ENCODE measurements at places on chromosomes 2 and 18. TPM values are rescaled to one million over a fixed set of nuclear protein-coding genes. Genes with fewer than 3 reads are reported as not detected.

DNA sequence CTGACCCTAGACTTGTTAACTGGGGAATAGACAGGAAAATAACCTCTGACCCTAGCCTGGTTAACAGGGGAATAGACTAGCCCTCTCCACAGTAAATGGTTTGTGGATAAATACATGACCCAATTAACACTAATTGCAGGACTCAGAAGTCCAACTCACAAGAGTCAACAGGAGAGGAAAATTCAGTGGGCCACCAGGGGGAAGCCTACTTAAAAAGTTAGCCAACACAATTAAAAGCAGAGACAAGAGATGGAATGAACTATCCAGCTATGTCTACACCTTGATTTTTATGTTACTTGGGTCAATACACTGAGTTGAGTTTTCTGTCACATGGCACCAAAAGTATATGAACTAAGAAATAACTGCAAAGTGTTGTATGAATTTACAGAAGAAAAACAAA, 158.8 kb upstream of the SLC39A10 start:
- DNase-seq, result no peak
- no peak overlapping the region for H3K27ac ChIP-seq
- H3K36me3 ChIP-seq, result no peaks in the 10 kb centered on the region
- no peak overlapping the region for H3K4me3 ChIP-seq
- H3K27me3 ChIP-seq, result no peaks in the 10 kb centered on the region

DNA sequence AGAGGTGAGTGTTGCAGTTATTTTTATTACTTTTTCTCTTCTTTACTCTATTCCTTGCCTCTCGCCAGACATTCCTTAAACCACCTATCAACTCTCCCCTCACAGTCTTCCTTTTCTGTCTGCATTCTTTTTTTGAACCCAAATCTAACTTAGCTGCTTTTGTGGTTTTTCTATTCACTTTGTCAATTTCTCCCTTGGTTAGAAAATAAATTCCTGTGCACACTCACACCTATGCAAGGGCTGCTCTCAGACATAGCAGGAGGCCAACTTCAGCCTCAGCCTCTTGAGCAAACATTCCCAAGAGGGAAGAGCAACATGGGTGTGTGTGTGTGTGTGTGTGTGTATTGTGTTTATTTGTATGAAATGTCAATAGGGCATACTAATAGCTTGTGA, 808.6 kb downstream of the RNF144A start:
- H3K4me3 ChIP-seq, result no peak overlapping the region
- no peaks in the 10 kb centered on the region for H3K4me1 ChIP-seq
- H3K27ac ChIP-seq, result no peak overlapping the region
- no peaks in the 10 kb centered on the region for H3K27me3 ChIP-seq
- H3K36me3 ChIP-seq, result no peaks in the 10 kb centered on the region
- no peak for DNase-seq

CCBE1 gene
- 0.32 TPM for total RNA-seq

GRCh38 chr2:45002686-45003085, 6.6 kb downstream of the SIX2 start:
- H3K36me3 ChIP-seq, result peaks cover 8% of the 10 kb centered on the region
- no peak overlapping the region for H3K27ac ChIP-seq
- H3K4me3 ChIP-seq, result no peak overlapping the region
- no peak for DNase-seq
- H3K4me1 ChIP-seq, result peaks cover 3% of the 10 kb centered on the region

GRCh38 chr18:3524706-3525105, 74.7 kb downstream of the TGIF1 start:
- no peak overlapping the region for H3K4me3 ChIP-seq
- H3K27me3 ChIP-seq, result no peaks in the 10 kb centered on the region
- H3K27ac ChIP-seq, result no peak overlapping the region
- no peaks in the 10 kb centered on the region for H3K4me1 ChIP-seq
- no peak for DNase-seq
- H3K36me3 ChIP-seq, result no peaks in the 10 kb centered on the region

DNA sequence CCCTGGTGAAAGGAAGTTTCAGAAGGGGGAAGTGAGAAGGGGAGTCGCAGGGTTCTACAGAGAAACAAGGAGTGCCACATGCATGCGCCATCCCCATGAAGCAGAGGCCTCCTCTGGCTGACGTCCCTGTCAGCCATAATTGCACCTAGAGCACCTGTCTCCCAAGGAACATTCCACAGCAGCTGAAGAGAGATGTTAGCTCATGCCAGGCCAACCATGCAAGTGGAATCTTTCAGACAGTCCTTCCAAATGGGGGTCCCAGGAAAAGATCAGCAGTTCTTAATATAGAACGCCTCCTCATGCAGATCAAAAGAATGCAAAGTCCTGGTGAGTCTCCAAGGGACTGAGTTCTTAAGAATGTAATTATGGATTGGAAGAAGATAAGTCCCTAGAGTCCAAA, 29.6 kb downstream of the MRO start:
- H3K4me3 ChIP-seq, result no peak overlapping the region
- no peaks in the 10 kb centered on the region for H3K4me1 ChIP-seq
- no peak for DNase-seq
- no peaks in the 10 kb centered on the region for H3K27me3 ChIP-seq

GRCh38 chr2:113854970-113855740, 34.7 kb upstream of the ACTR3 start:
- no peak overlapping the region for H3K27ac ChIP-seq
- no peaks in the 10 kb centered on the region for H3K27me3 ChIP-seq
- DNase-seq, result no peak
- no peaks in the 10 kb centered on the region for H3K4me1 ChIP-seq
- no peak overlapping the region for H3K4me3 ChIP-seq

- no peak overlapping the region for H3K4me3 ChIP-seq
- H3K27me3 ChIP-seq, result no peaks in the 10 kb centered on the region
- H3K27ac ChIP-seq, result no peak overlapping the region
- no peaks in the 10 kb centered on the region for H3K36me3 ChIP-seq
Measured at GRCh38 chr2:235988271-235989015, 179.7 kb downstream of the GBX2 start.

DNA sequence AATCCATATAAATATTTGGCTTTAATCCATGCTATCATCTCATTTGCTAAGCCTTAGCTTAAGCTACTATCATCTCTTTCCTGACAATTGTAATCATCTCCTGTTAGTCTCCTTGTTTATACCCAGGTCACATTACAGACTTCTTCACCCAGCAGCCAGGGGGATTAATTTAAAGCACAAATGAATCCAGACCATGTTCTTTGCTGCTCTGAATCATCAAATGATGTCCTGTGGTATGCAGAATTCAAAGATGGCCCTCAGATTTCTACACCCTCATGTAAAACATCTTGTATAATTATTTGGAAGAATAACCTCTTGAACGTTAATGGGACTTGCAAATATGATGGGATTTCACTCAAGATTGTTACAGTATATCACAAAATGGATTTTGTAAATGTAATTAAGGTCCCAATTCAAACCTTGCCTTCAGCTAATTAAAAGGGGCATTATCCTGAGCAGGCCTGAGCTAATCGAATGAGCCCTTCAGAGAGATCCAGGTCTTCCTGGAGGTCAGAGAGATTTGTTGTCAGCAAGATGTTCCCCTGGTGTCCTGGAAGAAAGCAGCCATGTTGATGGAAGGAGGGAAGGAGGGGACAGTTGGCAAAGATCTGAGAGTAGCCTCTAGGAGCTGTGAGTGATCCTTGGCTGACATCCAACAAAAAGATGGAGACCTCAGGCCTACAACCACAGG, 241.1 kb upstream of the MMADHC start:
- no peaks in the 10 kb centered on the region for H3K36me3 ChIP-seq
- no peaks in the 10 kb centered on the region for H3K27me3 ChIP-seq
- H3K27ac ChIP-seq, result no peak overlapping the region
- no peak for DNase-seq

DNA sequence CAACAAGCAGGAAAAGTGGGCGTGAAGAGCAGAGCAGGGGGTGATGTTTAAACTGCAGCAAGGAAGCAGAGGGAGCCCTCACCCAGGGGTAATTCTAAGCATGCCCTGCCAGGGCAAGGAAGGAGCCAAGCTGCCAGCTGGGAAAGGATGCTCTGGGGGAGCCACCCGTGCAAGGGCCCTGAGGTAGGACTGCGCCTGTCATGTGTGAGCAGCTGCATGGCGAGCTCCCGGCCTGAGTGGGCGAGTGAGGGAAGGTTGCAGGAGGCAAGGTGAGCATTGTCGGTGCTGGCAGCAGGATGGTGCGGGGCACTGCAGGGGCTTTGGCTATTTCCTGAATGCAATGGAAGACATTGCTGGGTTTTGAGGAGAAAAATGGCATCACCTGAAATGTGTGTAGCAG, 107.2 kb downstream of the COPS8 start:
- no peaks in the 10 kb centered on the region for H3K27me3 ChIP-seq
- H3K4me1 ChIP-seq, result no peaks in the 10 kb centered on the region
- no peak overlapping the region for H3K27ac ChIP-seq
- DNase-seq, result no peak
- H3K4me3 ChIP-seq, result no peak overlapping the region

POU3F3 gene
- total RNA-seq, result 0.21 TPM

DNA sequence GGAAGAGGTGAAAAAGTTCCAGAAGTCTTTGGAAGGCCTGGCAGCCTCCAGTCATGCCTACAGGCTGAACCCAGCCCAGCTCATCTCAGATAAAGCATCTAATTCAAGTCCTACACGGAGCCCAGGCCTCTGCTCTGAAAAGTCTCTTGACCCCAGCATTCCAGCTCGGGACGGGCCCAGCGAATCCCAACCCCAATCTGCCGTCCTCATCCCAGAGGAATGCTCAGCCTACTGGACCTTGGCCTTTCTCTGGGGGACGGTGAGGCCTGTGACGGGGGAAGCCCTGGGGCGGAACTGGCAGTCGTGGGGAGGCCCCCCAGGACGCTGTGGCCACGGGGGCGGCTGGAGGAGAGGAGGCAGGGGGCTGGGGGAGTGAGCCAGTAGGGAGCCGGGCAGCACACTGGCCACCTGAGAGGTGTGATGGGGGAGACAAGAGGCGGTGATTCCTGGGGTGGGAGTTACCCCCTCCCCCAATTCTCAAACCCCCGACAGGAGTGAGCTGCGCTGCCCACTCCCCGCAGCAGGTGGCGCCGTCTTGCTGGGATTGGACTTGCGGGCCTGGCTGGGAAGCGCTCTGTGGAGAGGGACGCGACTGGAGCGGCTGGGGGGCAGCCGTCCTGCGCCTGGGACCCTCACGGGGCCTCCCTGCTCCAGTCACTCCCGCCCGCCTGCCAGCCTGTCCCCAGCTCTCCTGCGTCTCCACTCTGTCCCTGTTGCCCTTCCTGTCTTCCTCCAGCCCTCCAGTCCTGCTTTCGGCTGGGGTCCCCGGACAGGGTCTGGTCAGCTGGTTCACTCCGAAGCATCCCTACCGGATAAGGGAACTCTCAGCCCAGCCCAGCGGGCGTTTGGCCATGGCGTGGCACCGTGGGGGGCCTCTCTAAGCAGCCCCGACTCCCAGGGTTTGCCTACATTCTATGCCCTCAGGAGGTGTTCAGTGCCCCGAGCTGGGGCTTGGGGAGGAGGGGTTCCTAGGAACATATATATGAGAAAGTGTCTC, 182.6 kb upstream of the HAAO start:
- no peaks in the 10 kb centered on the region for H3K36me3 ChIP-seq
- no peaks in the 10 kb centered on the region for H3K27me3 ChIP-seq
- H3K27ac ChIP-seq, result peak overlapping the region; percentile 66
- peaks cover 7% of the 10 kb centered on the region for H3K4me1 ChIP-seq
- peak; percentile 87 for DNase-seq

GRCh38 chr18:75574187-75574586, 146.7 kb upstream of the SMIM21 start:
- H3K4me3 ChIP-seq, result no peak overlapping the region
- H3K4me1 ChIP-seq, result no peaks in the 10 kb centered on the region
- H3K27ac ChIP-seq, result no peak overlapping the region
- H3K36me3 ChIP-seq, result no peaks in the 10 kb centered on the region
- no peaks in the 10 kb centered on the region for H3K27me3 ChIP-seq

- H3K27ac ChIP-seq, result no peak overlapping the region
- no peaks in the 10 kb centered on the region for H3K27me3 ChIP-seq
- no peaks in the 10 kb centered on the region for H3K4me1 ChIP-seq
- peaks cover 24% of the 10 kb centered on the region for H3K36me3 ChIP-seq
- H3K4me3 ChIP-seq, result no peak overlapping the region
- DNase-seq, result no peak
Measured at GRCh38 chr2:3505771-3506170, 13.6 kb downstream of the ADI1 start.

DNA sequence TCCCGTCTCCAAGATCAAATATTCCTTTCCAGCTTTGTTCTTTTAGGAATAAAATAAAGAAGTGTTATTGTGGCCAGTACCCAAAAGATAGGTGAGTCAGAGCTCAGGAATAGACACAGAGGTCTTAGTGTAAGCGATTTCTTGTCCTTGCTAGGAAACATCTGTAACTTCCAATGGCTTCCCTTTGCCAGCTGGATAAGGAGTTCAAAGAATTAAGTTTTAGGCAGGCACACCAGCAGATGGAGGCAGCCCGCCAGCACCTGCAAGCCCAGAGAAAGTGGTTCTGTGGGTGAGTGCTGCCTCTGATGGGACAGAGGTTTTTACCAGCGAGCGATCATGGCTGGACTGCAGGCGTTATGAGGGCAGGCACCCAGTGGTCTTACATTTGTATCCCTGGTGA, 125.4 kb downstream of the MGAT5 start:
- no peaks in the 10 kb centered on the region for H3K27me3 ChIP-seq
- no peak overlapping the region for H3K27ac ChIP-seq
- no peaks in the 10 kb centered on the region for H3K4me1 ChIP-seq
- DNase-seq, result no peak

DNA sequence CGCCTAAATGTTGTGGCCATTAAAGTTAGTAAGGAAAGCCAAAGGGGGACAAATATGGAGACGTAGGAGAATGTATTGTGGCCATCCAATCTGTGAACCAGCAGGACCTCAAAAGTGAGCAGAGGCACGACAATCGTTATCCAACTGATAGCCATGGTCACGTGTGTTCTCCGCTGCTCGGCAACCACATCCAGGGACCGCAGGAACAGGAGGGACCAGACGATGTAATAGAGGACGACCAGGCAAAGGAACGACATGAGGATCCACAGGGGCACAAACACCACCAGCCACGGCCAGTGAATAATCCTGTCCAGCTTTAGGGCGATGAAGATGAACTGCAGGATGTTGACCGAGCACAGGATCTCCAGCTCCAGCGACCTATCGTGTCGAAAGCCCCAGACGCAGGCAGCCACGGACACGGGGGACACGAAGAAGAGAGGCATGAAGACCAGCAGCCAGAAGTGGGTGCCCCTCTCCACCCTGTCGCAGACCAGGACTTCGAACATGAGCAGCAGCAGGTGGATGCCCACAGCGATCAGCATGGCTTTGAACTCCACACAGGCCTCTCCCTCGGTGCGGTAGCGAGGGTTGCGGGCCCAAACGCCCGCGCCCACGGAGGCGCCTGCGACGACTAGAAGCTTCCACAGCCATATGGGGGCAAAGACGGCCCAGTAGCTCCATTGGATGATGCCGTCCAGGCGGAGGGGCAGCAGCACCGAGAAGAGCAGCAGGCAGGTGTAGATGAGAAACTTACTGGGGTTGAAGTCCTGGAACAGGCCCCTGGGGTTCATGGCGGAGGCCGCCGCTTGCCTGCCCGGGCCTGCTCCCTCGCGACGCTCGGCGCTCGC, 790 bp downstream of the TMEM185B start:
- H3K4me1 ChIP-seq, result no peaks in the 10 kb centered on the region
- H3K36me3 ChIP-seq, result peaks cover 30% of the 10 kb centered on the region
- peak overlapping the region; percentile 82 for H3K27ac ChIP-seq

GATA6 gene
- total RNA-seq, result 89.3 TPM

GRCh38 chr2:216925636-216926366, 65.9 kb upstream of the TNP1 start:
- H3K4me1 ChIP-seq, result no peaks in the 10 kb centered on the region
- H3K4me3 ChIP-seq, result no peak overlapping the region
- H3K36me3 ChIP-seq, result no peaks in the 10 kb centered on the region
- H3K27ac ChIP-seq, result no peak overlapping the region
- H3K27me3 ChIP-seq, result no peaks in the 10 kb centered on the region
- DNase-seq, result no peak

SULT1C4 gene
- total RNA-seq, result 11.0 TPM

- H3K4me3 ChIP-seq, result no peak overlapping the region
- H3K4me1 ChIP-seq, result peaks cover 45% of the 10 kb centered on the region
- DNase-seq, result peak; percentile 86
- no peaks in the 10 kb centered on the region for H3K27me3 ChIP-seq
- H3K27ac ChIP-seq, result peak overlapping the region; percentile 97
Measured at GRCh38 chr2:119483395-119483753, 40.9 kb downstream of the SCTR start.

All from ascending aorta (tissue), 2 donors.